PC-9 (cell line): ENCODE measurements at places on chromosomes 5 and 9.

- DNase-seq: no peak
Measured at GRCh38 chr5:2006193-2006970, 123.7 kb upstream of the IRX4 start.

DNA sequence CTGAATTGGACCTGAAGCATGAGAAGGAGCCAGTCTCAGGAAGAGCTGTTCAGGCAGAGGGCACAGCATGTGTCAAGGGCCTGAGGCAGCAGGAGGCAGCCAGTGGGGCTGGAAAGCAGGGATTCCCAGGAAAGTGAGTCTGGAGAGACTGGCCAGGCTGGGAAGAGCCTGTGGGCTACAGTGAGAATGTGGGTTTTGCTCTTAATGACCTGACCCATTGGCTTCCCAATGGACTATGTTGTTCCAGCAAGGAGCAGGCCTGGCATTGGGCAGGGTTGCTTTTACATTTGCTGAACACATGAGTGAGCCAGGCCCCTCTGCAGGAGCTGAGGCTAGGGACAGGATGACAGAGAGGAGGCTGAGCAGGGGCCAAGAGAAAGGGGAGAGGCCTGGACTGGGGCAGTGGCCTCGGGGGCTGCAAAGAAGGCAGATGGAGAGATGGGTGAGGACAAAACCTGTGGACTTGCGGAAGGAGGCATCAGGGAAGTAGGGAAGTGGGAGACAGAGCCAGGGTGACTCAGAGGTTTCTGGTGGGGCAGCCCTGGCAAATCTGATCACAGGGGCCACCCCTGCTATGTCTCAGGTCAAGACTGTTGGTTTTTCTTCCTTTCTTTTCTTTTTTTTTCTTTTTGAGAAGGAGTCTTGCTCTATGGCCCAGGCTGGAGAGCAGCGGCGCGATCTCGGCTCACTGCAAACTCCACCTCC is 65.9 kb upstream of the NEK6 start:
- no peak for DNase-seq

DNA sequence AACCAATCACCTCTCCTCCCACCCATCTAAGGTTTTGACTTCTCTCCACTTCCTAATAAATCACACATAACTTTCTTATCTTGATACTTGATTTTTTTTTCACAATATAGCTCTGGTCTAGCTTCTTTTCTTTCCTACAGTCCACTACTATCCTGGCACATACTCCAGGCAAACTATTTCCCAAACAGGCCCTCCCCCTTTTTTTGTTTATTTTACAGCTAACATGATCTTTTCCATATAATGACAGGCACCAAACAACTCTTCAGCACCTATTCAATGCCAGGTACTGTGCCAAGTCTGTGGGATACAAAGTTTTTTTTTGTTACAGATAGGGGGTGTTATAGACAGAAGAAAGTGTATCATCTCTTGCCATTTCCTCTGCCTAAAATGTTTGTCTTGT is 7.9 kb downstream of the TYRP1 start:
- DNase-seq: no peak

DNA sequence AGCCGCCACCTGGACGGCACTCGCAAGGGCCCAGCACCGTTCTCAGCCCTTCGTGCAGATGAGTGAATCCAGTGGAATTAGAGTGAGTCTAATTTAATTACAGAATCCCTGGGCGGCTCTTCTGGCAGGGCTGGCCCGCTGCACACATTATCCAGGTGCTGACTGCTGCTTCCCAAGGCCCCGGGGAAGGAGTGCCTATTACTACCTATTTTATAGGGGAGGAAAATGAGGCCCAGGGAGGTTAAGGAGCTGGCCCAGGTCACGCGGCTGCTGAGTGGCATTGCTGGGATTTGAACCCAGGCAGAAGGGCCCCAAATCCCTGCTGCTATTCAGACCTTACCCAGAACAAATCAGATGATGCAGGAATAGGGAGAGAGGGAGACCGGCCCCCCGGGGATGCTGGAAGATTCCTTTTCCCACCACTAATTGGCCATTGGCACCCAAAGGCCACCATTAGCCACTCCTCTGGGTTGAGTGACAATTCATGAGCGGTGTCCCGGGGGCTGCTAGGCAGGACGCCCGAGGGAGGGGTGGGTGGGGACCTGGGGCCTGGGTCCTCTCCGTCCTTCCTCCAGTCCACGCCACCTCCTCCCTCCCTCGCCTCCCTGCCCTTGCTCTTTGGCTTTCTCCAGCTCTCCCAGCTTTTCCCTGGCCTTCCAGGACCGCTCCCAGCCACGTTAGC is 10.3 kb upstream of the QRFP start:
- DNase-seq: no peak

DNA sequence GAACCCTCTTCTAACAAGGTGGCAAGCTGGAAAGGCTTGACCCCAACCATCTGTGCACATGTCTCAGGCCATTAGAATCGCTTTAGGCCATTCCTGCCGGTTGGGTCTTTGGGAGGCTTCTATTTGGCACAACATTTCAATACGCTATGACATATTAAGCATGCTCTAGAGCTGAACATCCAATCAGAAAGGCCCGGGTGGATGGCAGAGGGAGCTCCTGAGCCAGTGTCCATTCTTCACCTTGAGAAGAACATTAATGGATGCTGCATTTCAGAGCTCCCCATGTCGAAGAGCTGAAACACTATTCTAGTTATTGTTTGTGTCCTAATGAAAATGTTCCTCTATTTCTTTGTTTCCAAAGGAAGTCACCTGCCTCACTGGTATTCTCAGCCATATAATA is 12.8 kb downstream of the SPATA9 start:
- no peak for DNase-seq

- DNase-seq: no peak
Measured at GRCh38 chr9:36961561-36962325, 72.3 kb downstream of the PAX5 start.

- DNase-seq: no peak
Measured at GRCh38 chr9:12997009-12997408, 222.2 kb downstream of the LURAP1L start.

- no peak for DNase-seq
Measured at GRCh38 chr5:88952344-88952743, 69.4 kb upstream of the MEF2C start.

GRCh38 chr5:140548791-140549190 is 1.3 kb downstream of the EIF4EBP3 start:
- DNase-seq: no peak

DNA sequence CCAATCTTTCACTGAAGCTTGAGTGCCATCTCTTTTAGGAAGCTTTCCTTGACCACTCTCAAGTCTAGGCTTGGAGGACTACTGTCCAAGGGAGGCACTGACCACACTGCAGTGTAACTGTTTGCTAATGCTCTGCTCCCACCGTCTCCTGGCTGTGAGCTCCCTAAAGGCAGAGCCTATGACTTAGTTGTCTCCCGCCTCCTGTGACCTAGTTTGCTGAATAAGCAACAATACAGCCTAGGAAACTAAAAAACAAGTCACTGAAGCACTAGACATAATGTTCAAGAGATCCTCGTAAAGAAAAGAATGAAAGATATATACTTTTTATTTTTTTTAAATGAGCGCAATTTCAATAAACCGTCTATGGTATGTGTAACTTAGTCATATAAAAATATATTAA is 31.4 kb downstream of the LIX1 start:
- no peak for DNase-seq

- no peak for DNase-seq
Measured at GRCh38 chr9:98085944-98086343, 29.4 kb downstream of the NANS start.

DNA sequence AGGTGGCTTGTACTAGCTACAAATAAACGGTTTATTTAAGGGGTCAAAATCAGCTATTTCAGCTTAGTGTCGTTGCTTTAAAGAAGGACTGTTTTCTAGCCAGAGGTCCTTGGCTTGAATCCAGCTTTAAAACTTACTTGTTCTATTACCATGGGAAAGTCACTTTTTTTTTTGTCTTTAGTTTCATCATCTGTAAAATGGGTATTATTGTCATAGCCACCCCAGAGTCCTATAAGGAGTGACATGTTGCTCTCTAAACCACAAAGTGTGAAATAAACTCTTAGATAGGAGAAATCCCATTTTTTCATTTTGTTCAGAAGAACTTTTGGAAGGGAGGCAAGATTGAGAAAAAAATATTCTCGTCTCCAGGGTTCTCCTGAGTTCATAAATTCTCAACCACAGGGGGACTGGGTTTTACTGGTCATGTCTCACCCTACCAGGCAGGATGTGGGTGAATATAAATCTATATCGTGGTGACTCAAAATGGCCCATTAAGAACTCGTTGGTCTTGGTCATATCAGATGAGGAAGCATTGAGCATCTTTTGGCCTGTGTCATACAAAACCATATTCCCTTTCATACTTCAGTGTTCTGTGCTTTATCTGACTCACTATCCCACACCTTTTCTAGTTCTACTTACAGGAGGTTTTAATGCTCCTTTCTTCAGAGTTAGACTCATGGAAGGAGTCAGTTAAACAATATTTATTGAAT is 202.7 kb upstream of the NR3C1 start:
- no peak for DNase-seq

- no peak for DNase-seq
Measured at GRCh38 chr9:89808076-89808755, 203.4 kb downstream of the GADD45G start.

DNA sequence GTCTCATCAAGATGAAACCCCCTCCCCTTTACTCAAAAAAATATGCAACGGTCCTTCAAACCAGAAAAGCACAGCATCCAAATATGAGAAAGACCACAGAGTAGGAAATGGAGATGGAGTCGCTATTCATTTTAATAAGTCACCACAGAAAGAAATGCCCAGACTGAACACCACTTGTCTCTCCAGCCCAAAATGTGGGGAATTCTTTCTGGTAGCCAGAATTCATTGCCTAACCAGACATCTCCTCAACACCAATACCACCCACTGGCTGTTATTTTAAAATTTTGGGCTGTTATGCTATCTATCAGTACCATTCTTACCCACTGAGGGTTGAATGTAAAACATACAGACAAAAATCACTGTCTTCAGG is 100.1 kb downstream of the SUSD1 start:
- DNase-seq: no peak

DNA sequence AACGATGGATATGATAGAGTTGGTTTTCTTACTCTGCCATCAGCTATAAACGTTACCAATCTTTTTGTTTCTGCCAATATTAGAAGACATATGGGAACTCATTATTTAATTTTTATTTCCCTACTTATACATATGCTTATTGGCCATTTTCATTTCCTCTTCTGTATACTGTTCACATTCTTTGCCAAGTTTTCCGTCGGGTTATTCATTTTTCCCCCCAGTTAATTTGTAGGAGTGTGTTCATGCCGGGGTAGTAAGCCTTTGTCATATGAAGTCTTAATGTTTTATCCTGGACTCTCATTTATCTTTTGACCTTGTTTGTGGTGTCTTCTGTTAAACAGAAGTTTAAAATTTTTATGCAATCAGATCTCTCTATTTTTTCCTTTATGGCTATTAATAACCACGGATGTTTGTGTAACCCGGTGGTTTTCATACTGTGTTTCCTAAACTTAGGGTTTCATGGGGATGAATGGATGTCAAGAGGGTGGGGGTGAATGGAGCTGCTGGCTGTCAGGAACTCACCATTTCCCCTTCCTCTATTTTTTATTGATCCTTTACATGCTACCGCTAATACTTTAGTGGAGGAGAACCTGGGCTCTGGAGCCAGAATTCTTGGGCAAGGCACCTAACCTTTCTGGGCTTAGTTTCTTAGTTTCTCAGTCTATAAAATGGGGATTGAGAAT is 42.5 kb upstream of the PPARGC1B start:
- no peak for DNase-seq

GRCh38 chr5:109917966-109918365 is 228.2 kb downstream of the MAN2A1 start:
- no peak for DNase-seq

GRCh38 chr5:64767959-64768357 is 533 bp downstream of the SREK1IP1 start:
- no peak for DNase-seq

GRCh38 chr5:74040065-74040551 is 414.1 kb downstream of the ARHGEF28 start:
- DNase-seq: no peak

- DNase-seq: no peak
Measured at GRCh38 chr9:99071313-99072039, 33.4 kb upstream of the TGFBR1 start.

DNA sequence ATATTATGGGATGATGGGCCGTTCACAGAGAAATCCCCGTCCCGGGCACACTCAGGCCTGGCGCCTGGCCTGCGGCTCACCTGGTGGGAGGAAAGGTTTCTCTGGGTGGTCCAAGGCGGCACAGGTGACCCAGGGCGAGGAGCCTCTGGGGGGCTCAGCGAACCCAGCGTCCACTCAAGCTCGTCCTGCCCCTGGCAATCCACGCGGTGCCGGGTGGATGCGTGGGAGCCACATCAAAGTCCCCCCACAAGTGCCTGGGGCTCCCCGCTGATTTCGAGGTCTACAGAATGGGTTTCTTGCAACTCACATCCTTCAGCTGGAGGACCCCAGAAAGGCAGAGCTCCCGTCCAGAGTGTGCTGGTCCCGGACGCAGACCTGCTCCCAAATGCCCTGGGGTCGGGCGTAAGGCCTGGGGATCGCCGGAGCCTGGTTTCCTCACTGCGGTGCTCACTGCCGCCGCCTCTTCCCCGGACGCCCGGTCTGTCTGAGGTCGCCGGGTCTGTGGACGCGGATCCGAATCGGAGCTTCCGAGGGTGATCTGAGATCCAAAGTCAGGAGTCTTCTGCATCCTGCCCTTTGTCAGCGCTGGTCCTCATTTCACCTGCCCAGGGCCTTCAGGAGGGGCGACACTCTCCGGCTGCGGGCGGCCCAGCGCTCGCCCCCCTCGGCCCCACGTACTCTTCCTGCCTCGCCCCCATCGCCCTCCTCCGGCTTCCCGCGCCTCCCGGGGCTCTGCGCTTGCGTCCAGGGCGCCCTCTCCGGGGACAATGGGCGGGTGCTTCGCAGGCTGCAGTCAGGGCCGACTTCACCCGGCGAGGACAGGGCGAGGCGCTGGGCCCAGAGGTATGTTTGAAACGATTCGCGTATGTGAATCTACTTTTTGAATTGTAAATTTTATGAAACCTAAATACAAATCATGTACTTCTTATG is 20.0 kb upstream of the RUFY1 start:
- DNase-seq: no peak

- DNase-seq: no peak
Measured at GRCh38 chr9:107847978-107848964, 358.7 kb upstream of the KLF4 start.

GRCh38 chr9:134437403-134438194 is 111.3 kb downstream of the RXRA start:
- DNase-seq: no peak

- DNase-seq: no peak
Measured at GRCh38 chr9:88777498-88778312, 213.6 kb upstream of the S1PR3 start.
